Lung microvascular endothelial cell (primary cell): ENCODE measurements at places on chromosomes 1 and 21. TPM values are rescaled to one million over a fixed set of nuclear protein-coding genes. Genes with fewer than 3 reads are reported as not detected.

Gene GNAT2
- total RNA-seq, result under 0.01 and 0.22 TPM in 2 replicates

DNA sequence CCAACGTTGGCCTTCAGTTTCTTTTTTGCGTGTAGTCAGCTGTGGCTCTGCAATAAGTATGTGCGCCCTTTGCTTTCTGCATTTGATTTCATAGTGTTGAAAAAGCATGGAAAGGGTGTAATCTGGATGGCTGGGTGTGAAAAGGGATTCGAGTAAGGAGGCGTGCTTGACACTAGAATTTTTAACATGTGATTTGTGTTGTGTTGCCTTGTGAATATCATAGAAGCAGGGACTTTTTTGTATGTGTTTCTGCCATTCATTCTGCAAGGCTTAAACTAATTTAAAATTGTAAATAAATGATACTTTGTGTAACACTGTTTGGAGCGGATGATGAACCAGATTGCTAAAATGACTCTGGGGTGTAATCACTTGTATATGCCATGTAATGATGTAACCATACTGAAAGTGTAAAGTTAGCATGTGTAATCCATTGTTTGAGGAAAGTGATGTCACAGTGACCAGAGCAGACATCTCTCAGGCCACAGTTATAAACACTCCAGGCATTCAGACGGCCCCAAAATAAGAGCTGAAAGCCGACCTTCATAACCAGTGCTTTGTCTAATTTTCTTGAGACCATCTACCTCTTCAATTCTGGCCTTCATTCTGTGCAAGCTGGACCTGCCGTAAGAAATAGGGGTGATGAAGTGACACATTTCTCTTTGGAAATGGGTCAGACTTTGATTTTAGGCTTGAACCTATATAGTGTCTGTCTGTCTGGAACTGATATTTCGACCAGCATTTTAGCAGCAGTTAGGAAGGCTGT is 618 bp downstream of the SH3BGR start:
- DNase-seq, result no peak

DNA sequence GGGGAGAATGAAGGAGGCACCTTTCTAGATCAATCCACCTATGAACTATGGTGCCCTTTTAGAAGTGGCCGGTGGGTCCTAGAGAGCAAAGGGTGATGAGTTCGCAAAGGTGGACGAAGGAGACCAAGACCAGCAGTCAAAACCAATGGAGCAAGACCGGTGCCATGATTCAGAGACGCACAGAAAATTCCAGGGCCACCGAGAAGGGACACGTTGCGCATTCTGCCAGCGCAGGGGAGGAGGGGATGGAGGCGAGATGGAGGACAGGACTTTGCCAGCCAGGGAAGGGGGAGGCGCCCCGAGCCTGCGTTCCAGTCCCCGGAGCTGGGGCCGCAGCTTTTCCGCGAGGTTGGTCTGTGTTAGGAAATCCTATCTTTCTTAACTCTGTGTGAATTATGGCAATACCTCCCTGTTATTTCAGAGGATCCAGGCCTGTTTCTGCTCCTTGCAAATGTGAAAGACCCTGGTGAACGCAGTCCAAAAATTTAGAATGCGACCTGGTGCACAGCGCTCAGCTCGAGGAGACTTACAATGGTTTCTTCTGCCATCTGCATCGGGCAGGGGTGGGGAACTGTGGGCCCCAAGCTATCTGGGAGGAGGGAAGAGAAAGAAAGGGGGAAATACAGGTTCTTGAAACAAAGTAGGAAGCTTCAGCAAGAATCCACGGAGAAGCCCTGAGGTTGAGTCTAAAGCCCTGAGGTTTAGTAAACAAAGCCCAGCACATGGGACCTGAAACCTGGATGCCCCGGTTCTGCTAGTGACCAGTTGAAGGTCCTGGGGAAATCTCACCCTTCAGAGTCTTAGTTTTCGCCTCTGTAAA is 129.4 kb downstream of the MRPS6 start:
- DNase-seq, result no peak

- DNase-seq, result peak; percentile 72
These were observed 14.1 kb upstream of the KIAA0040 start for GRCh38 chr1:175206687-175207086.

DNA sequence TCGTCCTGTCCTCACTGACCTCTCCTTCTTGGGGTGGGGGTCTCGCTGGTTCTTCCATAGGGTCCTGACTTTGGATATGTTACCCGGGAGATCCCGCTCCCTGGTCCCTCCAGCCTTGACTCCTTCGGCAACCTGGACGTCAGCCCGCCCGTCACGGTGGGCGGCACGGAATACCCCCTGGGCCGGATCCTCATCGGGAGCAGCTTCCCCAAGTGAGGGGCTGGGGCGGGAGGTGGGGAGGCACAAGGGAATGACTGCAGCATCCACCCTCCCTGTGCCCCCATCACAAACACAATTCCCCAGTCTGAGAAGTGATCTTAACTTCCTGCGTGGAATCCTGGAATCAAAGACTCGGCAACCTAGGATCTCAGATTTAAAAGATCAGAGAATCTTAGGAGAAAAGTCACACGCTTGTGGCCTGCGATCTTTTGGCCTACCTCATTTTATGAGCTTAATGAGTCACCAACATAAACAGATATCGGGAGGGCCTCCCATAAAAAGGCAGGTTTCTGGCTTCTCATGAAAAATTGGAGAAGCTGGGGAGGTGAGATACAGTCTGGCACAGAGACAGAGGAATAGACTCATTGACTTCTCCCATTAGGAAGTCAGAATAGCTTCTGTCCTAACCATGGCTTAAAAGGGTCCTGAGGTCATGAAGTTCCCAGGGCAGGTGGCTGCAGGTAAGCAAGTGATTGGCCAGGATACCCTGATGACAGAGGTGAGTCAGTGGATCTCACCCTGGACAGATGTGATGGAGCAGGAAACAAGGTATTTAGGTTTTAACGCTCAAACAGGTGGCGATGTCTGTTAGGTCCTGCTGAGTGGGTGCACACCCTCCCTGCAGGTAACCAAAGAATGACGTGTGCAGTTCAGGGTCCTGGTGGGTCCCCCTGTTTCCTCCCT is 15.9 kb upstream of the PADI3 start:
- DNase-seq, result peak; percentile 65

Gene LY9
- total RNA-seq, result not detected in 2 replicates

Gene MX2
- under 0.01 and 0.40 TPM in 2 replicates for total RNA-seq

Gene BRDT
- not detected in 2 replicates for total RNA-seq

GRCh38 chr1:222326006-222326709 is 221.7 kb downstream of the HHIPL2 start:
- DNase-seq, result no peak

DNA sequence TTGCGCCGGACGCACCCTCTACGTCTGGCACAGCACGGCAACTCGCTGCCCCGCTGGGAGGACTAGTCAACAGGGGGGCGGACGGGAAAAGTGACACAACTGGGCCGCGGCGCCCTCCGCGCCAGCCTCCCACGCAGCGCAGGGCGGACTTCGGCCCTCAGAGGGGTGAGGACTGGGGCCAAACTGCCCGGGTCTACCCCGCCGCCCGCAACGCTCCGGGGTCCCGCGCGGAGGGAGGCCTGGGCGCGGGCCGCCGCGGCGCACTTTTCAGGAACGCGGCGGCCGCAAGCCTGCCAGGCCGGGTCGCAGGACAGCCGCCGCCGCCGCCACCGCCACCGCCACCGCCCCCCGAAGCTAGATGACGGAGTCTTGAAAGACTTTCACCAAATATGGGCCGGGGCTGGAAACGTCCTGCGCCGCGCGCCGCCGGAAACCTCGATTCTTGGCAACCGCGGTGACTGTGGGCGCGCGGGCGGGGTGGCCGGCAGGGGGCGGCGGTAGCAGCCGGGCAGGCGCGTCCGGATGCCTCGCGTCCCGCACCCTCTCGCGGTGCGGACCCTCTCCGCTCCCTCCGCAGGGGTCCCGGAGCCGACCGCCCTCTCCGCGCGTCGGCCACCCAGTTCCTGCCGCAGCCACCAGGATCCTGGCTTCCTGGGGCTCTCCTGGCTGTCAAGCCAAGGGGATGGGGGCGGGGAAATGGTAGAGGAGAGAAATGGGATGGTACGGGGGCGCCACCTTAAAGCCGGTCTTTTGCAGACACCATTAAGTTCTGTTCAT is 3.7 kb upstream of the CCN1 start:
- DNase-seq, result peak; percentile 92

- no peak for DNase-seq
These were observed 66.8 kb downstream of the KCNN3 start for GRCh38 chr1:154802982-154803920.

- no peak for DNase-seq
These were observed 316.2 kb downstream of the HMCN1 start for GRCh38 chr1:186050360-186050759.

Gene RIIAD1
- not detected in 2 replicates for total RNA-seq

GRCh38 chr1:172448995-172449584 is 5.2 kb upstream of the PIGC start:
- DNase-seq, result peak; percentile 47

Gene RBM34
- total RNA-seq, result 36.0 and 45.0 TPM in 2 replicates

DNA sequence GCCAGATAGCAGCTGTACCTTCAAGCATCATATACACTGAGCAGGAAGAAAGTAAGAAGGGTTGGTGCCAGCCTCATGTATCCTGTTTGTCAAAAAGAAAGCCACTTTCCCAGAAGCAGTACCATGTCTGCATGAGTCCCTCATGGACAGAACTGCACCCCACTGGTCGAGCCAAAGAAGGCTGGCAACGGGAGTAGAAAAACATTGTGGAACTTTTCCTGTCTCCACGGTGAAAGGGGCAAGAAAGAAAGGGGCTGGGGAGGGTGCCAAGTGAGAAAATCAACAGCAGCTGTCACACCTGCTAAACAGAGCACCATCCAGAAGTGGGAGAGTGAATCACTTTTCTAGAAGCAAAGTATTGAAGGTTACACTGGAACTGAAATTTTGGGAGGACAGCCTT is 621.7 kb downstream of the LMO4 start:
- no peak for DNase-seq

Gene PBX1
- total RNA-seq, result 0.99 and 1.3 TPM in 2 replicates

DNA sequence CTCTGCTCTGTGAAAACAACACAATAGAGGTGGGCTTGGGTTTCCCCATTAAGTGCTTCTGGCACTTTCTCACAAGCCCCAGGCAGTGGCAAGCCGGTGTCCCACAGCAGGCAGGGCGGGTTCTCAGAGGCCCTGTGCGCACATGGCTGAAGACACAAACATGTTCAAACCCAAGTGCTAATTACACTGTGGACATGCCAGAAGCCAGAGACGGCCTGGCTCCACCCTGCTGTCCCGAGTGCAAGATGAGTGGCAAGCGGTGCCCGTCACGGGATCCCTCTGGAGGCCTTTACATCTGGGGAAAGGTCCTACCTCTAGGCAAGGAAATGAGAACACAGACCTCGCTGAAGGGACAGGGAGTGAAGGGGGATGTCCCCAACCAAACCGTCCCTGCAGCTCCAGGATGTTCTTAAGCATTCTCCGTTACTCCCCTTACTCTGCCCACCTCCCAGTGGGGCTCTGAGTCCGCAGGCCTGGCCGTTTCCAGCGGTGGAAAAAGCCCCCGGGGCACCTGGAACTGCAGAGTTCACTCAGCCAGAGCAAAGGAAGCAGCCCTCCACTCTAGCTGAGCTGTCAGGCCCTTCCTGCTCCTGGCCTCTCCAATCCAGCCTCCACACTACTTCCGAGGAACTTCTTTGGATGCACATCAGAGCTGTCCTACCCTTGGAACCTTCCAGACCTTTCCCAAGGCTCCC is 57.4 kb downstream of the SLC66A1 start:
- DNase-seq, result no peak
